RPMI7951 (cell line): ENCODE measurements at places on chromosomes 3 and 15. TPM values are rescaled to one million over a fixed set of nuclear protein-coding genes. Genes with fewer than 3 reads are reported as not detected.

- DNase-seq, result no peak
Measured at GRCh38 chr3:39137435-39137936, 15.9 kb downstream of the CSRNP1 start.

GRCh38 chr3:32399030-32399620, 7.5 kb downstream of the CMTM7 start:
- DNase-seq, result peak; percentile 62

DNA sequence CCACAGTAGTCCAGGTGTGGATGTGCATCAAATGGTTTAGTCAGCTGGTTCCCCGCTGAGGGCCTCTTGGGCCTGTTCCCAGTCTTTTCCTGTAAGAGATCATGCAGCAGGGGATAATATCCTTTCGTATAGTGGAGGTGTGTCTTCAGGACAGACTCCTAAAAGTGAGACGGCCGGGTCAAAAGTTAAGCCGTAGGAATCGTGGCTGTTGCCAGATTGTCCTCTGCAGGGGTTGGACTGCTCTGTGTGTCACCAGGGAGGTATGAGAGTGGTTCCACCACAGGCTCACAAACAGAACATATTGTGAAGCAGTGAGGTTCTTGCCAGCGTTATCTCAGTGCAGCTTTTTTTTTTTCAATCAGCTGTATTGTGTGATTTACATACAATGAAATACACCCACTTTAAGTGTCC, 95.0 kb downstream of the VGLL4 start:
- peak; percentile 85 for DNase-seq

DNA sequence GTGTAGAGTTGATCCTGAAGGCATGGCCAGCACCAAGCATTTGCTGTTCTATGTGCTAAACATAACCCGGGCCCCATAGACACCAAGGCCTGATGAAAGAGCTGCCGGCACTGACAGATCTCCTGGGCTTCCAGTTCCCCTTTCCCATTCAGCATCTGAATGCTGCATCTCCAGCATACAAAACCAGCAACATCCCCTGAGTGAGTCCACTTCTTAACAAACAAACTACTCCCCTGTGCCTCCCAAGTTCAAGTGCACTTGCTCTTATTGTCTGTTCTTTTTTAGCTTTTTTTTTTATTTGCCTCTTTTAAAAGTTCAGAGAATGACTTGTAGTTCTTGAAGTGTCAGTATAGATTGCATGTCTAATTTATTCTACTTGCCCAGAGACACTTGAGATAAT, 156.0 kb downstream of the EDEM1 start:
- no peak for DNase-seq

MCTP2 gene
- total RNA-seq, result 26.5 and 39.5 TPM in 2 replicates
